IMR-90 (cell line): ENCODE measurements at places on chromosomes 12 and 14.

- DNase-seq, result no peak
- H3K36me3 ChIP-seq, result no peaks in the 10 kb centered on the region
- H3K4me3 ChIP-seq, result no peak overlapping the region
- H3K27ac ChIP-seq, result no peak overlapping the region
- H3K27me3 ChIP-seq, result peaks cover 17% of the 10 kb centered on the region
These were observed 120.2 kb downstream of the CRACR2A start for GRCh38 chr12:3632754-3633153.

- H3K27ac ChIP-seq, result no peak overlapping the region
- H3K36me3 ChIP-seq, result peaks cover 41% of the 10 kb centered on the region
- no peak overlapping the region for H3K4me3 ChIP-seq
- no peaks in the 10 kb centered on the region for H3K27me3 ChIP-seq
- H3K4me1 ChIP-seq, result peaks cover 7% of the 10 kb centered on the region
These were observed 68.9 kb downstream of the DDX51 start for GRCh38 chr12:132075026-132075713.

- no peak overlapping the region for H3K4me3 ChIP-seq
- H3K27ac ChIP-seq, result no peak overlapping the region
- H3K27me3 ChIP-seq, result no peaks in the 10 kb centered on the region
- DNase-seq, result no peak
- H3K36me3 ChIP-seq, result no peaks in the 10 kb centered on the region
These were observed 434.4 kb downstream of the ZFP36L1 start for GRCh38 chr14:68358500-68358899.

DNA sequence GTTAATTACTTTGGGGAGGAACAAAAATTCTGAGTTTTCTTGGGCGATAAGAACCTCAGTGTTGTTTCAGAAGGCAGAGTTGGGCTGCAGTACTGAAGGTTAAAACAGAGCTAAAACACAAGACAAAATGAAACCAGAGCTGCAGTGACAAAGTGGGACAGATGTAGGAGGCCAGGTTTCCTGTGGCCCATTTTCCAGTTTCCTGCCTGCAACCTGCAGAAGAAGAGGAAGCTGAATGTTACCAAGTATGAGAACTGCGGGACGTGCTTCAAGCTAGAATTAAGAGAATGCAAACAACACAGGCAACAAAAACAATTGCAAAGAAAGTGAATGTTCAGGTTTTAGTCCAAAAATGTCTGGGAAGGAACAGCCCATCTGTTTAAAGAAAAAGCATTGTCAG is 17.8 kb downstream of the ELK3 start:
- no peaks in the 10 kb centered on the region for H3K27me3 ChIP-seq
- H3K4me3 ChIP-seq, result no peak overlapping the region
- H3K4me1 ChIP-seq, result peaks cover 13% of the 10 kb centered on the region
- no peak for DNase-seq
- H3K36me3 ChIP-seq, result peaks cover 1% of the 10 kb centered on the region; the same call in 1 of the 2 replicates

GRCh38 chr12:112837629-112838197 is 46.2 kb downstream of the RPH3A start:
- no peaks in the 10 kb centered on the region for H3K36me3 ChIP-seq
- H3K27ac ChIP-seq, result no peak overlapping the region
- no peaks in the 10 kb centered on the region for H3K4me1 ChIP-seq
- no peak overlapping the region for H3K4me3 ChIP-seq

DNA sequence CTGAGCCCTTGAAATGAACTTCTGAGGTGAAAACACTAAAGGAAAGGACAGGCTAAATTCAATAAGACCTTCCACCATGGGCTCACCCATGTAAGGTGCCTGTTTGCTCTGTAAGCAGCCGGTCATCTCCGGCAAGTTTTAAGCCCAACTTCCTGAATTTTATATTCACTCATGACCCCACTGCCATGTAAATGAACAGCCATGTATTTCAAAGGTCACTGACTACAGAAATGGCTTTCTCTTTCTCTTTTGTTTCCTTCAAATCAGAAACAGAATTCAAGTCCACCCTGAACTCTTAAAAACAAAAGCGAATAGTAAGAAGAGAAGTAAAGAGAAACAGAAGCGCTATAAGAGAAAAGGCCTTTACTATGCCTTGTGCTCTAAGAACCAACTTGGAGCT is 61.7 kb upstream of the OVCH1 start:
- DNase-seq, result no peak
- peaks cover 9% of the 10 kb centered on the region for H3K4me1 ChIP-seq
- H3K27ac ChIP-seq, result no peak overlapping the region

DNA sequence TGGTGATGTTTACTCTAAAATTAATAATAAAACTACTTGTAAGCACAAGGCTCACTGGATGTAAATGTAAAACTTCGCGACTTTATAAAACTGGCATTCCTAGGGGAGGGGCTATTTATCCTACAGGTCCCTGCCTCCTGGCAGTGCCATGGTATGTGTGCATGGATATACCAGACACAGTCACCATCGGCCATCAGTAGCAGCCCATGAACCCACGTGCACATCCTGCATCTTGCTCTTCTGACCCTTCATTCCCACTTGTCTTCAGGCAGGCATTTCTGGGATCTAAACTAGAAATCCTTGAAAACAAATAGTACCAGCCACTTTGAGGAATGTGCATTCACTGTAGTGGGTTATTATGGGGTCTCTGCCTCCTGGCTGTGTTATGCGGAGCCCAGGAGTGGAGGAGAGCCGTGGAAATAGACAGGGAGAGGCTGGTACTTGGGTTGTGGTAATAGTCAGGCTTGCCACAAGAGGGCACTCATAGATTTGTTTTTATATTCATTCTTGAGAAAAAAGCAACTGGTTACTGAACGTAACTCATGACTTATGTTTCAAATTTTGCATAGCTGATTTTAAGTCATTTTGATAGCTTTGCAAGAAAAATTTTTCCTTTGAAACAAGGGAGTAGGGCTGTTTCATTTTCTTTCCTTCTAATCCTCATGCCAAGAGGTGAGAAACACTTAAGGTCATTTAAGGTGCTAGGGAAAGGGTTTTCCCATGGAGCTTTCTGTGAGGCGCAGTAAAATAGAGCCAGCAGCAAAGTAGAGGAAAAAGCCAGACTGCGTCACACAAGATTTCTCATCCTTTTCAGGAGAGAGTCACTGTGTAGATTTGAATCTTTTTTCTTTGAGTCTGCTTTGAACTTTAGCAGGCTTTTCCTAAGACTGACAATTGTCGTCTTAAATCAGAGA is 17.4 kb upstream of the GALNT16 start:
- H3K27me3 ChIP-seq, result no peaks in the 10 kb centered on the region
- peaks cover 2% of the 10 kb centered on the region; the same call in 1 of the 2 replicates for H3K4me1 ChIP-seq
- H3K27ac ChIP-seq, result no peak overlapping the region
- peaks cover 12% of the 10 kb centered on the region for H3K36me3 ChIP-seq

GRCh38 chr12:127078577-127079350 is 1188.2 kb upstream of the TMEM132C start:
- no peak overlapping the region for H3K4me3 ChIP-seq
- no peaks in the 10 kb centered on the region for H3K4me1 ChIP-seq
- DNase-seq, result no peak
- no peak overlapping the region for H3K27ac ChIP-seq
- no peaks in the 10 kb centered on the region for H3K27me3 ChIP-seq
- no peaks in the 10 kb centered on the region for H3K36me3 ChIP-seq

DNA sequence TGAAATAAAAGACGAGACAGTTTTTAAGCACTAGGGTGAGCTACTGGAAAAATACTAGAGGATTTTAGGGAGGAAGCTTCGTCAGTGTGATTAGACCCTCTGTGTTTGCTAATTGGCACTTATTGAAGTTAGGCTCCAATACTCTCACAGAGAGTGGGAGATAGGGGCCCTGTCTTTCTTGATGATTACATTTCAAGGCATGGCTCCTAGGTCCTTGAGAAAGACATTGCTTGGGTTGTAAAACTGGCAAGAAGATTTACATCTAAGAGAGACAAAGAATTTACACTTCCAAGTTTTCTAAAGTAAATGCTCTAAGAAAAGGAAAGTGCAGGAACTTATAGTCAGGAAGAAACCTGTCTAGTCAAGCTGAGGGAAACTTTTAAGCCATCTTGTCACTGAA is 183.2 kb downstream of the C12orf50 start:
- H3K36me3 ChIP-seq, result no peaks in the 10 kb centered on the region
- H3K4me1 ChIP-seq, result peaks cover 3% of the 10 kb centered on the region; the same call in 1 of the 2 replicates
- no peak for DNase-seq
- H3K4me3 ChIP-seq, result no peak overlapping the region
- no peaks in the 10 kb centered on the region for H3K27me3 ChIP-seq
- H3K27ac ChIP-seq, result no peak overlapping the region

GRCh38 chr14:104181761-104182530 is 43.6 kb downstream of the KIF26A start:
- no peaks in the 10 kb centered on the region for H3K36me3 ChIP-seq
- no peak overlapping the region for H3K4me3 ChIP-seq
- no peaks in the 10 kb centered on the region for H3K4me1 ChIP-seq
- DNase-seq, result no peak

- no peaks in the 10 kb centered on the region for H3K4me1 ChIP-seq
- no peaks in the 10 kb centered on the region for H3K27me3 ChIP-seq
- H3K27ac ChIP-seq, result no peak overlapping the region
- H3K4me3 ChIP-seq, result no peak overlapping the region
- no peak for DNase-seq
These were observed 19.3 kb downstream of the SLC35F4 start for GRCh38 chr14:57846596-57846995.

GRCh38 chr14:24233538-24233866 is 773 bp downstream of the GMPR2 start:
- peaks cover 25% of the 10 kb centered on the region for H3K36me3 ChIP-seq
- no peaks in the 10 kb centered on the region for H3K27me3 ChIP-seq
- H3K27ac ChIP-seq, result peak overlapping the region; percentile 91; the same call in 1 of the 2 replicates
- peaks cover 8% of the 10 kb centered on the region for H3K4me1 ChIP-seq
- DNase-seq, result no peak

GRCh38 chr14:81435391-81436295 is 35.5 kb upstream of the STON2 start:
- H3K27me3 ChIP-seq, result peaks cover 48% of the 10 kb centered on the region
- H3K36me3 ChIP-seq, result no peaks in the 10 kb centered on the region
- no peak overlapping the region for H3K4me3 ChIP-seq
- H3K4me1 ChIP-seq, result no peaks in the 10 kb centered on the region; the same call in 1 of the 2 replicates
- DNase-seq, result peak; percentile 2

GRCh38 chr12:94262228-94263010 is 114.0 kb downstream of the PLXNC1 start:
- H3K4me1 ChIP-seq, result peaks cover 8% of the 10 kb centered on the region
- no peaks in the 10 kb centered on the region for H3K27me3 ChIP-seq
- H3K4me3 ChIP-seq, result peak overlapping the region; percentile 51
- H3K27ac ChIP-seq, result peak overlapping the region; percentile 88
- no peaks in the 10 kb centered on the region for H3K36me3 ChIP-seq
- DNase-seq, result peak; percentile 96

DNA sequence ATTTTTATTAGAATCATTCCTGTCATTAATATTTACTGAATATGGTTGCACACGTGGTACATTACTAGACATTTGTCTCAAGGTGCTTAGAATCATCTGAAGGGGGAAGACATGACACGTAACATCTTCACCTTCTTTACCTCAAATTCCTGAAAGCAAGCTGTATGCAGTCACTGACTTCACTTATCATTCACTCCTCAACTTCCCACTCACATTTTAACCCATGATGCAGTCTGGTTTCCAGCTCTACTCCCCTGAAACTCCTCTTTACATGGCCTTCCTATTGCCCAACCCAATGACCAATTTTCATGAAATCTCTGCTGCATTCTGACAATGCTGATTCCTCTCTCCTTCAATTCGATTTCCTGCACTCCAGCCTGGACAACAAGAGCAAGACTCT is 5.8 kb upstream of the PSMC6 start:
- H3K27me3 ChIP-seq, result no peaks in the 10 kb centered on the region
- no peak overlapping the region for H3K27ac ChIP-seq
- H3K36me3 ChIP-seq, result no peaks in the 10 kb centered on the region
- H3K4me1 ChIP-seq, result peaks cover under 1% of the 10 kb centered on the region
- no peak overlapping the region for H3K4me3 ChIP-seq

DNA sequence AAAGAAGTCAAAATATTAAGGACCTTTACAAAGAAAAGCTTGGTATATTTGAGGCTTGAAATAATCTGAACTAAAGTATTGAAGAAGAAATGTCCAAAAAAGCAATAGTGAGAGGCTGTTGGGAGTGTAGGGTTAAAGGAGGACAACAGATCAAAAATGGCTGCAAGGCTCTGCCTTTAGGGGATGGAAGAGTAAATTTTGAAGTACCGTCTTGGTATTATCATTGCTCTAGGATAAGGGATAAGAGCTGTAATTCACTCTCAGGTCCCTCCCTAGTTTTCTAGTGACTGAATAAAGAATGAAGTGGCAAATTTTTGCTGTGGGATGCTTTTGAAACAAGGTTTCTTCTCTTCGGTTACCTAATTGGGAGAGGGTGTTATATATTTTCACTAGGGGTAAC is 38.7 kb downstream of the LEMD3 start:
- no peak for DNase-seq
- H3K27ac ChIP-seq, result no peak overlapping the region
- no peak overlapping the region for H3K4me3 ChIP-seq
- no peaks in the 10 kb centered on the region for H3K27me3 ChIP-seq
- H3K4me1 ChIP-seq, result no peaks in the 10 kb centered on the region; the same call in 1 of the 2 replicates

DNA sequence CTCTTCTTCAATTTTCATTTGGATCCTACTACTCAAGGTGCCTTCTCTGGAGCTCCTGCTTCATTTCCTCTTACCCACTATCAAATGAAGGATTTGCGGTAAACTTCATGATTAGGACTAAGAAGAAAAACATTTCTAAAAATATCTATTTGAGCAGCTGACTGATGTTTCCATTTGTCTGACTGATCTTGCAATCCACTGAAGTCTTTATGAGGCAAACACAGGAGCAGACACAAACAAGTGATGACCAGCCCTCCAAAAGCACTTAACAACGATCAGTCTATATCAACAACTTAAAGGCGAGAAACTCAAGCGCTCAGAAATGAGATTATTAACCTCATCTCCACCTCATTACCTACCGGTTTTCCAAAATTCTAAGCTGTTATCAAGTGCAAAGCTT is 26.2 kb downstream of the OSBPL8 start:
- H3K4me3 ChIP-seq, result no peak overlapping the region
- H3K36me3 ChIP-seq, result no peaks in the 10 kb centered on the region
- DNase-seq, result no peak
- no peaks in the 10 kb centered on the region for H3K4me1 ChIP-seq

GRCh38 chr12:45257185-45257930 is 41.5 kb downstream of the ANO6 start:
- no peak overlapping the region for H3K4me3 ChIP-seq
- H3K27me3 ChIP-seq, result no peaks in the 10 kb centered on the region
- no peak overlapping the region for H3K27ac ChIP-seq
- peaks cover 11% of the 10 kb centered on the region for H3K4me1 ChIP-seq
- DNase-seq, result no peak
- H3K36me3 ChIP-seq, result no peaks in the 10 kb centered on the region
